Stimulated activated CD4-positive, alpha-beta T cell treated with anti-CD3 and anti-CD28 coated beads, Interleukin-15, amount 100 ng/mL, for 24 hours (primary cell): ENCODE measurements at places on chromosomes 3 and 15.
A peak's percentile ranks its signal among the peaks of the same experiment; 100 is the strongest.

DNA sequence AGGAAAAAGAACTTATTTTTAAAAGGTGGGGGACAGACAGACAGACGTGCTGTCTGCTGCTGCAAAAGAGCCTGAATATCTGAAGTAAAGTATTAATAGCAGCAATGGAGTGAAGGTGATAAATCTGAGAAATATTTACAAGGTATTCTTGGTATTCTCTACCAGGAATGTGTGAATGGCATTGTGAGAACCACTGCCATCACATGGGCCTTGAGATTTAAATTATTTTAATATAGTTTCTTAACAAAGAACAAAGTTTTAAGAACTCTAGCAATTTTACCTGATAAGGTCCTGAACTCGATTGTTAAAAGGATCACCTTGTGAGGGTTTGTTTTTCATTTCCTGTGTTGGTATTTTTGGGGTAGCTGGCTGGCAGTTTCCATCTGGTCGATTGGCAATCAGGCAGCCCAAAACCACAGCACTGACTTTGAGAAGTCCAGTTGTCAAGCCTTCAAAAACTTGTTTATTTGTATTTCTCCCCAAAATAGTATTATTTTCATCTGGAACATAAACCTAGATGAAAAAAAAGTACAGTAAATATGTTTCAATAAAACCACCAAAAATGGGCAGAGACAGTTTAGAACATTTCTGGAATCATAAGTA, 97.3 kb downstream of the ISL2 start:
- DNase-seq: no peak

DNA sequence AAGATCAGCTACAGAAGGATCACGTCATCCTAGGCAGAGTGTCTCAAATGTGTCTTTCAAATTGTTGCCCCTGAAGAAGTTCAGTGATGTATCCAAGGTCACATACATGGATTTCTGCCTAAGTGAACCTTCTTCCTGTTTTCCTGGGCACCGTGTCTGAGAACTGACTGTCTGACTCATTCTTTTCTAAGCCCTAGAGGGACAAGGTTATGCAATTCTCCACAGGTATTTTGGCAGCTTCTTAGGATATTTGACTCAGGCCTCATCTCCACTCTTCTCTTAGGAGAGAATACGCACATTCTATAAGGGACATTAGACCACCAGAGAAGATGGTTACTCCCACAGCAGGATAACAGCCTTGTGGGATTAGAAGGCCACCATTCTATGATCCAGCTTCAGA, 391.9 kb upstream of the THBS1 start:
- no peak for DNase-seq

DNA sequence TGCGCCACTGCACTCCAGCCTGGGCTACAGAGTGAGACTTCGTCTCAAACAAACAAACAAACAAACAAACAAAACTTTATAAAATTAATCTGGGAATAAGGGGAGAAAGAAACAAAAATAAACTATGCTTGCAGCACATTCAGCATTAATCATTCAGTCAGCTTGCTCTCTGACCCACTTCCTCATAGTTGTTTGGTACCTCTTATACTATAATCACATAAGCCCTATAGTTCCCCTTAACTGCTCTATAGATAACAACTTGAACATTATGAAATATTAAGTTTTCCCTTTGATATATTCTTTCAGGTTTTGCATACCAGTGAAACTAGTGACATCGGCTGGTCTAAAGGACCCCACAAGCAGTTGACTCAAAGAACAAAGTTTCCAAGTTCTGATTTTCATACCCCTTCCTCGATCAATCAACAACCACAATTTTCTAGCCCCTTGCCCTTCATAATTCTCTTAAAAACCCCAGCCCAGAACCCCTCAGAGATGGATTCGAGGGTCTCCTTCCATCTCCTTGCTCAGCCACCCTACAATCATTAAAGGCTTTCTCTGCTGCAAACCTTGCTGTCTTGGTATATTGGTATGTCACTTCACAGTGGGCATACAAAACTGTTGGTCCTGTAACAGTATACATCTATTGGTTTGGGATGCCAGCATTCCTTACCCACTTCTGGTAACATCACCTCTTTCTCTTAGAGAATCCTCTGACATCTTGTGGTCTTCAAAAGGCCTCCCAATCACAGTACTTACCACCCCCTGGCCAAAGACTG, 26.4 kb downstream of the BCL2L10 start:
- DNase-seq: no peak

- DNase-seq: no peak
Observed at GRCh38 chr3:177350121-177350520, 152.8 kb upstream of the TBL1XR1 start.

GRCh38 chr3:187976365-187976900, 177.5 kb upstream of the LPP start:
- DNase-seq: peak; percentile 66

- no peak for DNase-seq
Observed at GRCh38 chr3:94175677-94176076, 112.8 kb downstream of the NSUN3 start.

- no peak for DNase-seq
Observed at GRCh38 chr3:56620371-56620770, 62.7 kb downstream of the TASOR start.

GRCh38 chr15:51307325-51307724, 31.1 kb downstream of the CYP19A1 start:
- DNase-seq: no peak

DNA sequence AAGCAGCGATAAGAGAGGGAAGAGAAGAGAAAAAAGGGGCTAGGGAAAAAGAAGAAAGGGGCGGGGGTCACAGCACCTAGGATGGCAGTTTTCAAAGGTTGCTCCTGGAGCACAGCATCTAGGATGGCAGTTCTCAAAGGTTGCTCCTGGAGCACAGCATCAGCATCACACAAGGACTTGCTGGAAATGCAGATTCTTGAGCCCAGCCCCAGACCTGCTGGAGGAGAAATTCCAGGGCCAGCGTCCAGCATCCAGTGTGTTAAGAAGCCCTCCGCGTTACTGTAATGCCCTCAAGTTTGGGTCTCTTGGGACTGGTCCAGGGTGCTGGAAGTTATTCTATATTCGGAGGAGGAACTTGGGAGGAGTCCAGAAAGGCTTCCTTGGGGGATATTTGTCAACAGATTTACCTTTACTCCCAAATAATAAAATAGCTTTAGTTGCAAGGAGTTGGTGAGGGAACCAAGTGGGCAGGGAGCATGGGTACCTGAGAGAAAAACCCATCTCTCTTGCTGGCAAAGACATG, 519.4 kb downstream of the SHQ1 start:
- no peak for DNase-seq

DNA sequence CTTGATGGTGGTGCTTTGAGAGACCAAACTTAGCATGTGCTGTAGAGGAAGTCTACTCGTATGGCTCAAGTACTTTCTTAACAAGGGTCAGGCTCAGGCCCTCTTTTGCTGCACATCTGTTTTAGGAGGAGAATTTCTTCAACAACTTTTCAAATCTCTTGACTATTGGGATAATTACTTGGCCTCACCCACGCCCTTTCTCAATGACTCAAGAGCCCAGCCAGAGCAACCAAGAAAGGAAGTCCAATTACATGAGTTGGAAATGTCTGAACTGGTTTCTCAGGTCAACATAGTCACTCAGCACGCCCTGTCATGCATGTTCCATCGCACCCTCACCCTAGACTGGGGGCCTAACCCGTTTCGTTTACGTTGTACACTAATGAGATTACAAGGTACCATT, 44.8 kb upstream of the UMPS start:
- DNase-seq: no peak

DNA sequence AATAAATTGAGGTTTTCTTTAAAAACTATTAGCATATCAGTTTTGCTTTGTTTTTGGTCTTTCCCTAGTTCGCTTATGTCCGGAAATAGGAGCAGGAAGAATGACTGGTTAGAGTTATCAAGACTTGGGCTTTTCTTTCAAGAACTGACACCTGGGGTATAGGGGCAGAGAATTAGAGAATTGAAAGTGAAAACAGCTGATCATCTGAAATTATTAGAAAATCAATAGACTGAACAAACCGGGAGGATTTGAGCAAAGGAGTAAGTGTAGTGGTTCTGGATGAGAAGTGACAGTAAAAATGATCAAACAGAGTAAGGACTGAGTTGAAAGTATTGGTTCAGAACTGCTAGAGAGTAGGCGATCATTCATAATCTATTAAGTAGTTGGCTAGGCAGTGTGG, 6.0 kb downstream of the MINDY2 start:
- no peak for DNase-seq

GRCh38 chr3:85313380-85313779, 354.6 kb downstream of the CADM2 start:
- DNase-seq: no peak
